ENCODE measurements at places on chromosomes 11 and 22.

DNA sequence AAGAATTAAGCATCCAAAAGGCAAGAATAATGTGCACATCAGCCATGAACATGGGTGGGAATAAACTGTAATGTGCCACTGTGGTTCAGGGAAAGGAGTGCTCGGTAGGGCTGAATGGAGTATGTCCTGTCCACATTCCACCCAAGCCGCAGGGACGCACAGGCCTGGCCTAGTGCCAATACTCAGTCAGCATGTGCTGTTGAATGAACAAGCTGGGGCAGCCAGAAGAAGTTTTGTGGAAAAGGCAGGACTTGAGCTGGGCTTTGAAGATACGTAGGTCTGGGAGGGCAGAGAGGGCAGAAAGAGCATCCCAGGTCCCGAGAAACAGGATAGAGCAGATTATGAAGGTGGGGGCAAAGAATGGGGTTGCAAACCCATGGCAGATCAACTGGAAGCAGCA is 60.0 kb upstream of the PLET1 start:
- DNase-seq = peak; percentile 39

GRCh38 chr22:26777156-26777801 is 119.9 kb downstream of the MIAT start:
- no peak for DNase-seq

GRCh38 chr11:68436985-68437926 is 23.3 kb upstream of the PPP6R3 start:
- no peak for DNase-seq

DNA sequence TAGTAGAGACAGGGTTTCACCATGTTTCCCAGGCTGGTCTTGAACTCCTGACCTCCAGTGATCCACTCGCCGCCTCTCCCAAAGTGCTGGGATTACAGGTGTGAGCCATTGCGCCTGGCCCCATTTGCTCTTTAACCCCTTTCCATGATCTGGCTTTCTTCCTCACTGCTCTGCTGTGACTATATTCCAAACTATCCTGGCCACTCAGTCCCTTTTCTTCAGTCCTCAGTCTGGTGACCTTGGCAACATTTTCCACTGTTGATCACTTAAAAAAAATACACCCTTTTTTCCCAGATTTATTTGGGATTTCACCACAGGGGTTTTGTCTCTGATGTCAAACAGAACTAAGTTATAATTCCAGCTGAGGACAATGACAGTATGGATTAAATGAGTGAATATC is 24.5 kb downstream of the MMP20 start:
- no peak for DNase-seq

GRCh38 chr11:57980201-57980600 is 43.5 kb upstream of the OR9Q1 start:
- DNase-seq = no peak

DNA sequence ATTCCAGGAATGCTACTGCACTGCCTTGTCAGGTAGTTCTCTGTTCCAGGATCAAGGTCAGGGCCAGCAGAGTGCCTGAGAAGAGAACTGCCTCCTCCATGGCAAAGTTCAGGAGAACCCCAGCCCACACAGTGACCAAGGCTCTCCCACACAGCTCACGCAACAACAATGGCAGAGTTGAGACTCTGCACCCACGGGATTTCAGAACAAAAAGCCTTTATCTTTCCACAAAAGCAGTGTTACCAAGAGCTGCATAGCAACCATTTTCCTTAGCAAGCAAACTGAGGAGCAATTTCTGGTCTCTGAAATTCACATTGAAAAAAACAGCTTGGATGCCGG is 11.1 kb downstream of the PLAAT3 start:
- DNase-seq = no peak

DNA sequence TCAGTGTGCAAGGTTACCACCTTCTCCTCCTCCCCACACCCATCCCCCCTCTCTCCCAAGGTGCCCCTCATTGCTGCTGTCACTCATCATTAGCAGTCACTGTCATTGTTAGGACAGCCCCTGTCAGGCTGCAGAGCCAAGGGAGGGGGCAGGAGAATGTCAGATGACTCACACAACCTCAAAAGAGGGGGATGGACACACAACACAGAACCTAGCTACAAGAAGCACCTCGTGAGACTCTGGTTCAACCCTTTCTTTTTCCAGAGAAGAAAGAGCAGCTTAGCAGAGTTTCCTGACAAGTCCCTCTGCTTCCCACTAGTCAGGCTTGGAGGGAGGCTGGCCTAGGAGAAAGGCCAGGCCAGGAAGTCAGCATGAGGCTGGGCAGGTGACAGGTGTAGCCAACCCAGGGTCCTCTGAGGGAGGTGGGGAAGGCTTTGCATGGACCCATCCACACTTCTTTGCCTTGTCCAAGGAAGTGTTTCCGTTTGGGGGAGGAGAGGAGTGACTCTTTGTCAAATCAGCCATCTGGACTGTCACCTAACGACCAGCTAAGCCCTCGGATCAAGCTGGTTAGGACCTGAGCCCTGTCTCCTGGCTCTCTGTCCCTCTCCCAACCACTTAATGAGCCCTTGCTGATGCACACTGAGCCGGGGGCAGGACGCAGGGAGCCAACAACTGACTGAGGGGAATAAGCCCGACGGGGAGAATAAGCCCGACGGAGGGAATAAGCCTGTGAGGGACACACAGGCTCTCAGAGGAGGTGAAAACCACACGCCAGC is 18.3 kb downstream of the ADORA2A start:
- no peak for DNase-seq

DNA sequence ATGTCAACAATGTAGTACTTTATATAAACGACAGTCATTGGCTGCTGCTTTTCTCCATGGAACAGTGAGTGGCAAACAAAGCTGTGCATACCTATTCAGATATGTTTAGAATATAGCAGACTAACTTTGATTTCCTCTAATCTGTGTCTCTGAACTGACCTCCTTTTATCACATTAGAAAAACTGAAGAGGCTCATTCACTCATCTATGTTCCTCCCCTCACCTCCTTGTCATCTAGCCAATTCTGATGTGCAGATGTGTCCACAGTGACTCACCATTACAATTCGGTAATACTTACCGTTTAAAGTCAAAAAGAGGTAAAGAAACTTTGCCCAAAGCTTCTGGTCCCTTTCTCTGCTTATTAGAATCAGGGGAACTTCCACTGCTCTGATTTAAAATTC is 51.5 kb upstream of the RPS13 start:
- DNase-seq = no peak

GRCh38 chr11:12547953-12548650 is 126.1 kb upstream of the TEAD1 start:
- no peak for DNase-seq

- DNase-seq = no peak
These were observed 55.1 kb downstream of the CEP164 start for GRCh38 chr11:117382746-117383145.

DNA sequence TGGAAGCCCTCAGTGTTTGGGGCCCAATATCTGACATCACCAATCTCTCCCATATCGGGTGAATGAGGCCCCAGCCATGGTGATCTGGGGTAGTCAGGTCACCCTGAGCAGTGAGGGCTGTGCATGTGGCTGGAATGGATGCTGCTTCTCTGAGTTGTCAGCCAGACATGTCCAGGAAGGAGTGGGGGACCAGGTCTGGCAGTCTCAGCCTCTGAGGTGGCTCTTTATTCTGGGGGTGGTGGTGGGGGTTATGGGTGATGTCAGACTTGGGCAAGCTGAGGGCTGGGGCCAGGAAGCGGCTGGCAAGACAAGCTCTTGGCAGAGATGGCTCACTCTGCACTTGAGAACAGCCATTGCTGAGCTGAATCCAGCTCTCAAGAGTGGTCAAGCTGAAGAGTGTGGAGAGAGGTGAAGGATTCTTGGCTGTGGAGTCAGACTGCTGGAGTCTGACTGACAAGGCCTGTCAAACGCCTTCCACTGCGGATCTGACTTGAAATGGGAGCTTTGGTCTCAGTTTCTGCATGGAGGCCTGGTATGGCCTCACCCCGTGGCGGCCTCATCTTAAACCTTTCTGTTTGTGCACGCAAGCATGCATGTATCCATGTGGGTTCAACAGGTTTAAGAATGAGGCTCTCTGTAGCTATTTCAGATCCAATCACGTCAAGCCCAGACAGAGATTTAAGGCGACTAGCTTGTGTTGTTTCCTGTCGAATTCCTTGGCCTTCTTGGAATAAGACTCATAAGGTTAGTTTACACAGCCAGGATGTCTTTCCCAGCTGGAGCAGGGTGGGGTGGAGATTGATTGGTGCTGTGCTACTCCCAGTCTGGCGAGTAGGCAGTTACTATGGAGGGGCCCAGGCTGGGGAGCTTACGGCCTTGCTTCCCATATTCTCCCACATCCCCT is 83.9 kb upstream of the TIMP3 start:
- DNase-seq = no peak

- no peak for DNase-seq
These were observed 64.9 kb downstream of the SMIM38 start for GRCh38 chr11:69220561-69221051.

- DNase-seq = no peak
These were observed 8.2 kb upstream of the PC start for GRCh38 chr11:66966351-66966750.

GRCh38 chr11:73439002-73439843 is 63.0 kb downstream of the RELT start:
- no peak for DNase-seq

GRCh38 chr22:36946421-36947158 is 33.2 kb downstream of the CSF2RB start:
- DNase-seq = no peak

DNA sequence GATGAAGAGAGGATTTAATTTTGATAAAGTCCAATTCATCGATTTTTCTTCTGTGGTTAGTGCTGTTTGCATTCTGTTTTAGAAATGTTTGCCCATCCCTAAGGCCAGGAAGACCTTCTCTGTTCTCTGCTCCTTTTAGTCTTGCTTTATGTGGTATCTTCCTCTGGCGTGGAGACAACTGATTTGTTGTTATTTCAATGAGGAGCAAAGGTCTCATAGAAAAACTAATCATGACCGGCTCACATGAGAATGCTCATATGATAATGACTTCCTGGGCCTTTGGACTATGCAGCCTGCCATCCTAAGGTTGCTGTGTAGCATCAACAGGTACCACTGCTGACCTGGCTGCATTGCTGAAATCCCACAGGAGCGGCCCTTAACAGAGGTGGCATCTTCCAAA is 19.8 kb downstream of the SCGB1A1 start:
- DNase-seq = no peak

DNA sequence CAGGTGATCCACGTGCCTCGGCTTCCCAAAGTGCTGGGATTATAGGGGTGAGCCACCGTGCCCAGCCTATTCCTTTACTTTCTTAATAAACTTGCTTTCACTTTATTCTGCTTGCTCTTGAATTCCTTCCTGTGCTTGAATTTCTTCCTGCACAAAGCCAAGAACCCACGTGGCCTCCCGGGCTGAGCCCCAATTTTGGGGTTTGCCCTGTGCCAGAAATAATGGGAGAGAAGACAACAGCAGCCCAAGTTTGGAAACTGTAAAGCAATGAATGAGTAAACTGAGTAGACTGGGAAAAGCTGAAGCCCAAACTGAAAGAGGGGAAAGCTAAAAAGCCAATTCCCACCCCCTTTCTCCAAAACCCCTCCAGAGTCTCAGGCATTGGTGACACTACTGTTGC is 136.4 kb downstream of the NECTIN1 start:
- DNase-seq = no peak

All from DMS79 treated with DMSO at 0.1 percent for 48 hours (cell line).